ENCODE measurements at places on chromosomes 2 and 18.

- DNase-seq: no peak
Observed at GRCh38 chr2:200300638-200301314, 5.7 kb upstream of the SPATS2L start.

DNA sequence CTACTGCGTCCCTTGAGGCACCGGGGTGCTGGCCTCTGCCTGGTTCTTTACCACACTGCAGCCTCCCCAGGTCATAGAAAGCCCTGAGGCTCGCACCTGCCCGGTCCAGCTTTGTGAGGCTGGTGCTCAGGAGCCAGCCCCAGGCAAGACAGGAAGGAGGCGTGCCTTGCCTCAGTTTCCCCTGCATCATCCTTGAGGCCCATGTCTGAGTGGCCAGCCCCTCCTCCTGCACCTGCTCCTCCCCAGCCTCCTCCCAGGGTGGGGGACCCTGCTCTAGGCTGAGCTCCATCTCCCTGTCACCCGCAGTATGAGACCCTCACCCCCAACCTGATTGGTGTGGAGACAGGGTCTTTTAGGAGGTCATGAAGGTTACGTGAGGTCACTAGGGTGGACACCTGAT, 147.7 kb downstream of the ZNF516 start:
- no peak for DNase-seq

GRCh38 chr2:46439582-46439981, 39.8 kb upstream of the TMEM247 start:
- DNase-seq: no peak

GRCh38 chr2:147558620-147559019, 286.2 kb upstream of the ACVR2A start:
- DNase-seq: no peak

DNA sequence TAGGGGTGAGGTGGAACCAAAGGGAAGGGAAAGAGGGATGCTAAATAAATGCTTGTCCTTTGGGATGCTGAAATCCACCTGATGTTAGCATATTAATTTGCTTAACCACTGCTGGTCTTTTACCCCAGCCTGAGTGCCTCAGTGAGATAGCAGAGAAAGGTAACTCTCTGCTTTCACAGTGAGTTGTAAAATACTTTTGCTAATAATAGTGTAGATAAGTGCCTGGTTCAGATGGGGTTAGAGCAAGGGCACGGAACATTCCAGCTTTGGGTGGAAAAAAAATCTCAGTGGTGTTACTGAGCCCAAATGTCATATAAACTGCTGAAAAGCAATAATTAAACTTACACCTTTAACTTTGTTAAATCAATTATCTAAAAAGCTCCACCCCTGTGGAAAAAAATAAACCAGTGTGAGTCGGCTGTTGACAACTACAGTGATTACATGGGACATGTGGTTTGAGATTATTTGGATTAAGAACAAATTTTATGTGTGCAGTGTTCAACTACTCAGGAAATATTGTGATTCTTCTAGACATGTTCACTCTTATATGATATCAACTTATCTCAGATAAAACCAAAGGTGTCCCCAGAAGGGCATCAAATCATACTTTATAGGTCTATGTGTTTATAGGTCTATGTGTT, 21.1 kb upstream of the RND3 start:
- no peak for DNase-seq

- no peak for DNase-seq
Observed at GRCh38 chr2:119947535-119947934, 65.3 kb upstream of the EPB41L5 start.

GRCh38 chr2:105640246-105640645, 104.5 kb upstream of the NCK2 start:
- no peak for DNase-seq

- no peak for DNase-seq
Observed at GRCh38 chr18:49610022-49610445, 48.2 kb downstream of the LIPG start.

- peak; percentile 19 for DNase-seq
Observed at GRCh38 chr18:13216711-13217465, 1.7 kb upstream of the LDLRAD4 start.

DNA sequence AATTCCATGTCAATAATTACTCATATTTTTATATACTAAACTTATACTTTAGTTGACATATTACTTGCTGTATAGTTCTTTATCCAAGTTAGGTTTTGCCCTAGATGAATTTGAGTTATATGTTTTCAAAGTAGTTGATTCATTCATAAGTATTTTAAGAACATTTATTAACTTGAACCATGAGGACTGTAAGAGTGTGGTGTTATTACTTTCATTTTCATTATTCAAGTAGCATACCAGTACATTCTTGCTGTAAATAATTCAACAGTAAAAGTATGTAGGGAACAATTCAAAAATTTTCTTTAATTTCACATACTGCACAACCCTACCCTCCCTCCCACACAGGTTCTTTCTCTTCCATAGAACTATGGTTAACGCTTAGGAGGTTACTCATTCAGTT, 75.4 kb downstream of the ANKRD12 start:
- no peak for DNase-seq

GRCh38 chr18:48774941-48775340, 175.8 kb downstream of the SMAD7 start:
- no peak for DNase-seq

GRCh38 chr2:23327416-23327815, 57.6 kb upstream of the KLHL29 start:
- DNase-seq: no peak

DNA sequence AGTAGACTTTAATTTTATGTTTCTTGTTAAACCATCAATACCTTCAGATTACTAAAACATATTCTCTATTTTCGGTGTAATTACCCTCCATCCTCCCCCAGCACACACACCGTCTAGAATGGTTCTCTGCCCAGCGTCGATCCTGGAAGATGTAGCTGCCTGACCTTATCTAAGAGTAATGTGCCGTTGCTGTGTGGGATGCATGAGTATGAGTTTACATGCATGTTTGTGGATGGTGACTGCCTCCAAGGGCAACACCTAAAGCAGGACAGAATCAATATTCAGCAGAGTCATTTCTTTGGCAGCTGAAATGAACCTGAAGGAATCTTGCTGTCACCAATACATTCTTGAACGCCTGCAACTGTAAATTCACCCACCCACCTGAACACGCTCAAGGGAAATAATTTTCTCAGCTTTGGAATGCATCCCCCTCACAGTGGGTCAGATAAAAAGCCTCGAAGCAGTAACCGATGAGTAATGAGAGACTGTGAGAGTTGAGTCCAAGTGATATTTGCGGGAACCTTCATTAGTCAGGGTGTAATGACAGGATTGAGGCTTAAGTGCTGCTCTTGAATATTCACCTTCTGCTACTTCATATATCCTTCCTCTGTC, 155.8 kb upstream of the RND3 start:
- DNase-seq: no peak

GRCh38 chr2:32464431-32464830, 107.6 kb downstream of the BIRC6 start:
- DNase-seq: no peak

GRCh38 chr18:58495634-58496033, 133.3 kb downstream of the ALPK2 start:
- no peak for DNase-seq

GRCh38 chr2:24276349-24276899, 83.9 kb downstream of the ITSN2 start:
- no peak for DNase-seq

- DNase-seq: no peak
Observed at GRCh38 chr18:36406805-36407204, 109.3 kb downstream of the FHOD3 start.

DNA sequence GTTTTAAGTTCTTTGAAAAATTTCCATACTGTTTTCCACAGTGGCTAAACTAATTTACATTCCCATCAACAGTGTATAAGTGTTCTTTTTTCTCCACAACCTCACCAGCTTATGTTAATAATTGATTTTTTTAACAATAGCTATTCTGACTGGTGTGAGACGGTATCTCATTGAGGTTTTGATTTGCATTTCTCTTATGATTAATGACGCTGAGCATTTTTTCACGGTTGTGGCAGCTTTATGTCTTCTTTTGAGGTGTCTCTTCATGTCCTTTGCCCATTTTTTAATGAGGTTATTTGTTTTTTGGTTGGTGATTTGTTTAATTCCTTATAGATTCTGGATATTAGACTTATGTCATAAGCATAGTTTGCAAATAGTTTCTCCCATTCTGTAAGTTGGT, 997.9 kb downstream of the SUCLG1 start:
- no peak for DNase-seq

- DNase-seq: no peak
Observed at GRCh38 chr2:50309503-50309902, 722.4 kb downstream of the NRXN1 start.

GRCh38 chr2:161113693-161114575, 46.3 kb upstream of the TANK start:
- DNase-seq: no peak

GRCh38 chr2:166405569-166405926, 29.8 kb upstream of the SCN9A start:
- DNase-seq: no peak

- no peak for DNase-seq
Observed at GRCh38 chr2:230676546-230676945, 36.1 kb upstream of the CAB39 start.

DNA sequence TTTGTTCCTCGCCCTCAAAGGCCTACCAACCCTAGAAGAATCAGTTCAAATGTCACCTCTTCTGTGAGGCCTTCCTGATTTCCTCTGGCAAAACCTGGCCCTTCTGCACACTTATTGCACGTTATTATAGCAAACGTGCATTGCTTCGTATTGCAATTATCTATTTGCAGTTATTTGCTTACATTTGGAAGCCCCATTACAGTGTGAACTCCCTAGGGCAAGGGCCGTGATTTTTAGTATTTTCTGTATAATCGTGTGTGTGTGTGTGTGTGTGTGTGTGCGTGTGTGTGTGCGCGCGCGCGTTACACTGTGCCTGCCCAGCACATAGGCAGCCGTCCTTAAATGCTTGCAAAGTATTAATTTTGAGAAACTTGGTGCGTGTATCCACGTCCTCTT, 460 bp upstream of the SEMA4F start:
- no peak for DNase-seq

- no peak for DNase-seq
Observed at GRCh38 chr2:186136860-186137259, 349.2 kb upstream of the ZC3H15 start.

DNA sequence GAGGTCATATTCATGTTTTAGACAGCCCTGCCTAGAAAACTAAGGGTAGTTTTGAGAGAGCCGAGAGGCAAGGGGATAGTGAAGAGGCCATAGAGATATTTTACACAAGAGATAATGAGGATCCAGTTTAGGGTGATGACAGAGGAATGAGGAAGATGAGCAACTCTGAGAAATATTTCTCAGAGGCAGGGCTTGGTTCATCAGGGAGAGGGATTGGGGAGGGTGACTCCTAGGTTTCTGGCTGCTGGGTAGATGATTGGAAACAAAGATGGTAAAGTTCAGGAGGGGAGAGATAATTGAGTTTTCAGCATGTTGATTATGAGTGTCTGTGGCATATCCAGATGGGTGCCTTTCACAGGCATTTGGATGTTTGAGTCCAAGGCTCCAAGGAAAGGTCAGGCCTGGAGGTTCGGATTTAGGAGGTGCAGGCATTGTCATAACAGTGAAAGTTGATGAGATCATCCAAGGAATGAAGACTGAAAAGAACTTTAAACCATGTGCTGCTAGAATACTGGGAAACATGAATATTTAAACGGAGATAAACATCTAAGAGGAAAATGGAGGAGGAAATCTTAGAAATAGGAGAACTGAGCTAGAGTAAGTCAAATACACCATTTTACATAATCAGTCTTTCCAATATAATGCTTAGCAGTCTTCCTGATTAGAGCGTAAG, 7.4 kb downstream of the MYL12B start:
- DNase-seq: no peak

DNA sequence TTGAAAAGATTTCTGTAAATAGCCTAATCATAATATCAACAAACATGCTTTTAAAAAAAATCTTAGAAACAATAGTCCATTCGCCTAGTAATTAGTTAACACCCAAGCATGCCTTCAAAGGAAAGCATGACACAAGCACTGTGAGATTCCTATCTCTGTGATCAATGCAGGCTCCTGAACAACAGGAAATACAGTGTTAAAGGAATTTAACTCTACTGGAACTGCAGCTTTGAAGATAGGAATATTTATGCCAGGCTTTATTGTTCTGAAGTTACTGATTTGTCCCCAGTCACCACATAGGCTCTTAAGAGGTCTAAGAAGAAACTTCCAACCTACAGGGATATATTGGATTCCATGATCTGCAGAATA, 15.4 kb upstream of the FAM124B start:
- no peak for DNase-seq

DNA sequence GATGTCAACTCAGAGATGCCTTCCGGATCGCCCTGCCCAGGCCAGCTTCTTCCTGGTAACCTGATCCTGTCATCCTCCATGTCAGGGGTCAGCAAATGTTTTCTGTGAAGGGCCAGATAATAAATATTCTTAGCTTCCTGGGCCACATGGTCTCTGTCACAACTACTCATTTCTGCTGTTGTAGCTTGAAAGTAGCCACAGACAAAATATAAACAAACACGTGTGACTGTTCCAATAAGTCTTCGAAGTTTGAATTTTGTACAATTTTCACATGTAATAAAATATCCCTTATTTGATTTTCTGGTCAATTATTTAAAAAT, 35.8 kb downstream of the ANXA4 start:
- no peak for DNase-seq

GRCh38 chr2:174121175-174121574, 127.2 kb downstream of the OLA1 start:
- no peak for DNase-seq

DNA sequence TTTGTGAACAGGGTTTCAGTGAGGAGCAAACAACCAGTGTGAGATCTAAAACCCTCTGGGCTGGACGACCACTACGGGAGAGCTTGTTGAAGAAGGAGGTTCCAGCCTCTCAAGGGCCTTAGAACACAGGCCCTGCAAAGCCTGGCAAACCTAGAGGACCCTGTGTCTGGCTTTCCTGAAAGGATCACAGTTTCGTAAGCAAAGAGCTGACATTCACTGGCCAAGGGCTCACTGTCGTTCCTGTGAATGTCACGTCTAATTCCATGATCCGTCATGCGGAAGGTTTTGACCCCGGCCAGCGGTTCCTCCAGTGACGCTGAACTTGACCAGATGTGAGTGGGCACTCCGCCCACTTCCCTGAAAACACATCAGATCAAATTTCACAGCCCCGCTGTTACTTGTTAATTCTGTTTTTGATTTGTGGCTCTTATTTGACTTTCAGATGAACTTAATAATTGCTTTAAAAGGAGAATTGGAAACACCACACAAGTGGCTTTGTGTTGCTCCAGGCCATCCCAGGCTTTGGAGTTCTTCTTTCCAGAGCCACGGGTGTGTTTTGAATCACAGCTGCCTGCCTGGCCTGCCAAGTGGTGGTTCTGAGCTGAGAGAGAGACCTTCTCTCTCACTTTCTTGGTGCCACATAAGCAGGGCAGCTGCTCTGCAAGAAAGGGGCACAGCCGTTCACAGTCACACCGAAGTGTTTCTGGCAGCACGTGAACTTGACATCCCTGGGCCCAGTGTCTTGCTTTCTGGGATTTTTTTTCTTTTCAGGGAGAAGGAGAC, 308.4 kb downstream of the NDUFA10 start:
- no peak for DNase-seq

Measured in stimulated activated CD4-positive, alpha-beta T cell treated with anti-CD3 and anti-CD28 coated beads, TNF-alpha, amount 100 ng/mL, for 4 hours (primary cell).